NK-92 treated with Interleukin-12 subunit alpha and Interleukin-12 subunit beta, amount 100 ng/mL, for 24 hours (cell line): ENCODE measurements at places on chromosomes 13 and 19.

GRCh38 chr19:33227242-33227650 is 1.6 kb upstream of the SLC7A10 start:
- DNase-seq = no peak

- no peak for DNase-seq
Observed at GRCh38 chr19:12841094-12841493, 2.8 kb downstream of the MAST1 start.

DNA sequence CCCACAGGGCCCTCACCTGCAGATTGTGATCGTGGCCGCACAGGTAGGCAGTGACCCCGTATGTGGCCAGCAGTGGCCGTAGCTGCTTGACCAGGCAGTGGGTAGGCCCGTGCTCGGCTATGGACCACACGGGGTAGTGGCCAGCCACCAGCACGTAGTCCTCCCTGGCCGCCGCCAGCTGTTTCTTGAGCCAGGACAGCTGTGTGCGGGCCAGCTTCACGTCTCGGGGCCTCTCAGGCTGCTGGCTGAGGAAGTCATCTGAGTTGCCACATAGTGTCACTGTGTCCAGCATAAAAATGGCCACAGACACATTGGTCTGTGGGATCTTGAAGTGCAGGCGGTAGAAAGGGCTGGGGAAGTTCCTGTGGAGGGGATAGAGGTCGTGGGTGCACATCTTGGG is 1.2 kb downstream of the ACP5 start:
- no peak for DNase-seq

GRCh38 chr13:44371421-44371820 is 2.2 kb upstream of the SERP2 start:
- no peak for DNase-seq

DNA sequence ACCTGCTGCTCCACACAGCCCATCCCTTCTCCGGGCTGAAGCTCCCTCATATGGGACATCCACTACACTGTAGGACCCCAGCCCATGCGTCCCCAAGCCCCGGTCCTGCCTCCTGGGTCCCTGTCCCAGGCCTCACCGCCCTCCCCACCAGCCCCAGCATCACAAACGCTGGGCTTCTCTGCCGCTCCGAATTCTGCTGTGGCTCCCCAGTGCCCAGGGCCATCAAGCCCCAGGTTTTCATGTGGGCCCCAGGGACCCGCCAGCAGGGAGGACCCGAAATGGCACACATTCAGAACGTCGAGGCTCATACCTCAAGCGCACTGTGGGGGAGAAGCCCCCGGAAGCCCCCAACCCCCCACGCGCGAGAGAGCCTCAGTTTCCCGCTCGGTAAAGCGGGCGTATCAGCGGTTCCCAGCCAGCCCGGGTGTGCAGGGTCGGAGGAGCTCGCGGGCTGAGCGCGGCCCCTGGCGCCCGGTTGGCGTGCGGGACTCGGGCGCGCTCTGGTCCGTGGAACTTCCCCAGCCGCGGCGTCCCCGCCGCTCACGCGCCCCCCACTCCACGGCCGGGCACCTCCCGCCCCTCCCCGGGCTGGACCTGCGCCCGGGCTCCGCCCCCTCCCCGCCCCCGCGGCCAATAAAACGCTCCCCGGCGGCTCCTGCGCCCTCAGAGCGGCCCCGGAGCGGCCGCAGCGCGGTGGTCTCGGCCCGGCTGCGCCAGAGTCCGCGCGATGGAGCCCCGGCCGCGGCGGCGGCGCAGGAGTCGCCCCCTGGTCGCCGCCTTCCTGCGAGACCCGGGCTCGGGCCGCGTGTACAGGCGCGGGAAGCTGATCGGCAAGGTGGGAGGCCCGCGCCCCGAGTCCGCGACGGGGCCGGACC is at the start of gene PLK5:
TSS of gene PLK5 (plus strand) at position 666 of the 875 bp plus-strand sequence. CDS start 2,920 bp downstream, outside the sequence.
- DNase-seq = no peak

- no peak for DNase-seq
Observed at GRCh38 chr13:29969286-29969685, 118.9 kb upstream of the UBL3 start.

DNA sequence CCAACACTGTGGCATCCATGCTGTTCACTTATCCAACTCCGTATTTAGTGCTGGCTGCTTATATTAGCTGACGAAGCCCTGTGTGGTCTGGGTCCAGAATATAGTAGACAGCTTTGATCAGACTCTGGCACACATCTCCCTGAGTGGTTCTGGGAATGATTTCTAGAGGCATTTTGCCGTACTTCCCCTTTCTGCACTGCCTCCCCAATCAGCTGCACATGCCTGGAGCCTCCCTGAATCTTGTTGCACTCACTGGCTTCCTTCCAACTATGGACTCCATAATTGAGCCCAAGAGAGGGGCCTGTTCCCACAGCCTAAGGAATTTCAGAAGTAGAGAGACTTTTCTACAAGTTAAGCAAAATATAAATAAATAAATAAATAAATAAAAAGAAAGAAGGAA is 30.4 kb upstream of the PCDH8 start:
- no peak for DNase-seq

GRCh38 chr19:1093811-1094553 is 1.2 kb downstream of the POLR2E start:
- DNase-seq = no peak

DNA sequence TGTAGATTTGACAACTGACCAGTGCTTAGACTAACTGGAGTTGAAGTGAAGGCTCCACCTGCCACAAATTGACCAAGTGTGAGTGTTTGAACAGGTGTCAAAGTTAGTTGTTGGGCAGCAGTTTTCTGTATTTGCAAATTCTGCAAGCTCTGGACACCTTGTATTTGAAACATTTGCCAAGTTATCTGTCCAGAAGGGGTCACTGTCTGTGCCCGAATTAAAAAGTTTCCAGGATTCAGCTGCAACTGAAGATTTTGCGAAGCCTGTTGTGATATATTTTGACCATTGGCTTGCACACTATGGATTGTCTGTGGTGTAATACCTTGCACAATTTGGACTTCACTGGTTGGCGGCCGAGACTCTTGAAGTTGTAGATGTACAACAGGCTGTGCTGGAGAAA is 1690.7 kb downstream of the SLITRK5 start:
- DNase-seq = no peak

- no peak for DNase-seq
Observed at GRCh38 chr19:42303101-42303464, 659 bp upstream of the PAFAH1B3 start.

DNA sequence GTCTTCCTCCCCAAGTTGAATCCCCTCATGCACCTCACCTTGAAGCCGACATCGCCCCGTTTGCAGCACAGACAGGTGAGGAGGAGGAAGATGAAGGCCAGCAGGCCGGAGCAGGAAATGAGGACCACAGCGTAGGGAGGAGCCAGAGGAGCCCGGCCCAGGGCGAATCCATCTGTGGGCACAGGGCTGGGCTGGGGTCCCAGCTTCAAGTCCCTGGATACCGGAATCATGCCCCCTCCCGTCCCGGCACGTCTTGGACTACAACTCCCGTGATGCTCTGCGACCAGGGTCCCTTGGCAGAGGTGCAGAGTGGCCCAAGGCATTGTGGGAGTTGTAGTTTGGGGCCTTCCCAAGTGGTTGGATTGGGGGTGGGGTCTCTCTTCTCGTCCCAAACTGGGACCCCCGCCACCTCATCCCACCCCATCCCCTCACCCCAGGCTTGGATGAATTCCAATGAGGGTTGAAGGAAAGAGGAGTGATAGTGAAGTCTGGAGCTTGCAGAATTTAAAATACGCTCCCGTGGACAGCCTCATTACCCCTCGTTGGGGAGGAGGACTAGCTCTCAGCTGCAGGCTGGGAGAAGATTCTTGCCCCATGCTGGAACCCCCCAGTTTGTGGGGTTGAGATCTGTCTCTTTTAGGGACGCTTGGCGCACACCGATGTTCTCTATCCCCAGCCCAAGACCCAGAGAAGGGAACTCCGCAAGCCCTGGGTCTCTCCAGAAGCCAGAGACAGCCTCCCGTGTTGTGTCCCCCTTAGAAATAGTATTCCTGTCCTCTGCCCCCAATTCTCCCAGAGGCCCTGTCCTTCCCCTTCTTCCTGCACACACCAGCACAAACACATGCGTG is 990 bp downstream of the LMTK3 start:
- DNase-seq = peak; percentile 44

- DNase-seq = no peak
Observed at GRCh38 chr13:101116826-101117225, 299.5 kb downstream of the NALCN start.

DNA sequence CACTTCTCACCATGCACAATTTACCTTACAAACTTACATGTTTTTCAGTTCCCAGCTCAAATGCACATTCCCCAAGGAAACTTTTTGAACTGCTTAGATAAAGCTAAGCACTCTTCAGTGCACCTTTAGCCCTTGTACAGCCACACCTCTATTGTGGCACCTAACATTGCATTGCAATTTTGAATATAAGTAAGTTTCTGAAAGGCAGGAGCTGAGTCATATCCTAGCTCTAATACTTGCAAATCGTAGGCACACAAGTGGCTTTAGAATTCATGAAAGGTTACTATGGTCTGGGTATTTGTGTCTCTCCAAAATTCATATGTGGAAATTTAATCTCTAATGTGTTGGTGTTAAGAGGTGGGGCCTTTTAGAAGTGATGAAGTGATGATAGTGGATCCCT is 4.9 kb upstream of the ESD start:
- DNase-seq = no peak

DNA sequence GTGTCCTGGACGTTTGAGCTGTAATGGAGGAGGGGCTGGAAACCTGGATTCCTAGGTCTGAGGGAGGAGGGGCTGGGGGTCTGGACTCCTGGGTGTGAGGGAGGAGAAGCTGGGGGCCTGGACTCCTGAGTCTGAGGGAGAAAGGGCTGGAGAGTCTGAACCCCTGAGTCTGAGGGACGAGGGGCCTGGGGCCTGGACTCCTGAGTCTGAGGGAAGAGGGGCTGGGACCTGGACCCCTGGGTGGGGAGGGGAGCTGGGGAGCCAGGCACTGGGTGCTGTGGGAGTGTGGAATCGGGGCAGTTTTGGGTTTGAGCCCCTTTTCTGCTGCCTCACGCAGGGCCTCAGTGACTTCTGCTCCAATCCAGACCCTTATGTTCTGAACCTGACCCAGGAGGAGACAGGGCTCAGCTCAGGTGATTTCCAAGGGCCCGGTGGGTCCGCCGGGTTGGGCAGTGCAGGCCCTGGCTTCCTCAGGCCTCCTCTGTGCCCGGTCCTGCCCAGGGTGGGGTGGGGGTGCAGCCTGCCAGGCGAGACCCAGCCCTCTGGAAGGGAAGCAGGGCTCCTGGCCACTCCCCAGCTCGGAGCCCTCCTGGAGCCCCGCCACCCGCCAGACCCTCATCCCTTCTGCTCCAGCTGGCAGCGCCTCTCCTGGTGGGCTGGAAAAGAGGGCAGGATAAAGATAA is 14.4 kb downstream of the TTYH1 start:
- DNase-seq = no peak

DNA sequence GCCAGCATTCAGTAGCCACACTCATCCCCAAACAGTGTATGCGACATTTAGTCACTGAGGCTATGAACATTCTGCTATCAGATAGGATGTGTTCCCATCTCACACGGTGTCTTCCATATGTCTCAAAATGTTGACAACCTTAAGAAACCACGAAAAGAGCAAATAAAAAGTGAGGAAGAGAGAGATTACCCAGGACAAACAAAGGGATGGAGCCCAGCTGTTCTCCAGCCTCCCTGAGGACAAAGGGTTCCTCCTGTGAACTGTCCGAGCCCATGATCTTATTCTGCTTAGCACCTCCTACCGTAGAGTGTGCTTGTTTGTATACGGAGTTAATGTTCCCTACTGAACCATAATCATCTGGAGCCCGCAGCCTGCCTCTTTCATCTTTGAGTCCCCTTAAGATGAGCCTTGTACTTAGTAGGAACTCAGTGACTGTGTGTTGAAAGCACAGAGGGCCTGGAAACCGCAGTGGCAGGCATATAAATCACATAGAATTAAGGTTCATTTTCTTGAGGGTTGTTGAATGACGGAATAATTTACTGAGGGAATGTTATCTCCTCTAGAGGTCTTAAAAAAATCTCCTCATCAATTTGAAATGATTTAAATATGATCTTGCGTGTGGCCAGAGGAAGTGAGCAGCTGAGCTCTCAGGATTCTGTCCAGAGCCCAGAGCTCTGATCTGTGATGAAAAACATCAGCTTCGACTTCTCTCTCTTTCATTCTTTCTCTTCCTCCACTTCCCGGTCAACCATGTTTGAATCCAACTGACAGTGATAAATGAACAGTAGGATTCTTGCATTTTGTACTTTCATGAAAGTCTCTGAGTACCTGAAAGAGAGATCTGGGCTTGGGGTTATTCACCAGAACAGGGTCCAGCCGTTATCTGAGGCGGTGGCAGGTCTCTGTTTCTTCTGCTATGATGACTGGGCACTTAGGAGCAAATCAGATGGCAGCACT is 200.5 kb downstream of the KLF5 start:
- DNase-seq = no peak

DNA sequence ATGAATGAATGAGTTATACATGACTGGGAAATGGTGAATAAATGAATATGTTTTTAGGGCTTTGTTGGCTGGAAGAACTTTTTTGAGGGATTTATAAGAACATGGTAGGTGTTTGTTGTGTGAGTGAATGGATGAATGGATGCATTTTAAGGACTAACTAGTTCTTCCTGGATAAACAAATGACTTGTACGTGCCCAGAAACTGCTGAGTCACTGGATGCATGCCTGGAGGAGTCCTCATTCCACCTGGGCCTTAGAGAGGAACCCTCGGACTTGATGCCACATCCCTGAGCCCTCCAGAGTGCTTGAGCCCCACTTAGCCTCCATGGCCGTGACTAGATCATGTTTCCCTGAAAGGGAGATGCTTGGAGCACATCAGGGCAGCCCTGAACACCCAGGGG is 153.4 kb downstream of the DPF1 start:
- DNase-seq = no peak

GRCh38 chr19:35247526-35248309 is 1.1 kb upstream of the LSR start:
- no peak for DNase-seq

DNA sequence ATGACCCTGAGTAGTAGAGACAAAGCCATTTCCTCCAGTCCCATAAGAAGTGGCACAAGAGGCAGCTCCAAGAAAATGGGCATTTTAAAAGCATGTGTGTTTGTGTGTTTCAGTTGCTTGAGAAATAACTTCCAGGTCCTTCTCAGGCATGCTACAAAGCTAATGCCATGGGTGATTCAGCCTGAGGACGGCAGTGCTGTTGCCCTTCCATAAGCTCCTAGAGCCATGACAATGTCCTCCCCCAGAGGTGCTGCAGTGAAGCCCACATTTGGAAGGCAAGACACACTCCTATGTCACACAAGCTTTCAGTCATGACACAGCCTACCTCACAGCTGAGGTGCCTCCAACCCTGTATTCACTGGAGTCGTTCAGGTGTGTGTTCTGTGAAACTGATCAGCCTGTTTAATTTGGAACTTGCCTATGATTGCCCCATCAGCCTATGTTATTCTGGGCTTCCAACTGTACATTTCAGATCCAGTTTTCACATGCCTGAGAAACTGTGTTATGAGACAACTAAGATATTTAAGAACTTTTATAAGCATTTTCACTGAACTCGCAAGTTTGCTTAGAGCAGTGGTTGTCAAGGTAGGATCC is 213.6 kb downstream of the FOXO1 start:
- DNase-seq = no peak
